Myocyte (in vitro differentiated cells): ENCODE measurements at places on chromosomes 4 and X.

- no peak for DNase-seq
Measured at GRCh38 chr4:174135530-174135929, 147.9 kb downstream of the FBXO8 start.

DNA sequence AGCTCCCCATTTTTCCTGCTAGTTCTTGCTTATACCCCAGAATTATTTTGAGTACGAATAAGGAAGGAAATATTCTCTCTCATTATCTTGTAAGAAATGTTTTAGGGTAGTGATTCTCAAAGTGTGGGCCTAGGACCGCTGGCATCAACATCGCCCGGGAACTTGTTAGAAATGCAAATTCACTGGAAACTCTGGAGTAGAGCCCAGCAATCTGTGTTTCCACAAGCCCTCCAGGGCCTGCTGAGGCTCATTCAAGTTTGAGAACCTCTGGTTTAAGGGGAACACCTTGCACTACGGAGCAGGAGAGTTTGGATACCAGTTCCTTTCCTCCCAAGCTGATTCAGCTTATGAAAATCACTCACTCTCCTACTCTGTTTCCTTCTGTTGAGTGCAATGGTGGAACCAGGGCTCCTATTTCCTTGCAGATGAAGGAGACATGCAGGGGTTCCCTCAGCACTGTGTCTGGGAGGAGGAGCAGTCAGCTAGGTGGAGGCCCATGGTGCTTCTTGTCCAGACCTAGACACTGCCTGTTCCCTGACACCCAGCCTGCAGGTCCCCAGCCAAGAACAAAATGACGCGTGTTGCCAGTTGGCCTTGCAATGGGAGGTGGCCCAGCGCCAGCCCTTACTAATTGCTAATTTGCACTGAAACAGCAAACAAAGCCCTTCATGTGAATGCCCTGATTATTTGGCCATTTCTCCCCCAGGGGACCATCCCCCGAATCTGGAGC is 68.5 kb downstream of the CYTL1 start:
- no peak for DNase-seq

DNA sequence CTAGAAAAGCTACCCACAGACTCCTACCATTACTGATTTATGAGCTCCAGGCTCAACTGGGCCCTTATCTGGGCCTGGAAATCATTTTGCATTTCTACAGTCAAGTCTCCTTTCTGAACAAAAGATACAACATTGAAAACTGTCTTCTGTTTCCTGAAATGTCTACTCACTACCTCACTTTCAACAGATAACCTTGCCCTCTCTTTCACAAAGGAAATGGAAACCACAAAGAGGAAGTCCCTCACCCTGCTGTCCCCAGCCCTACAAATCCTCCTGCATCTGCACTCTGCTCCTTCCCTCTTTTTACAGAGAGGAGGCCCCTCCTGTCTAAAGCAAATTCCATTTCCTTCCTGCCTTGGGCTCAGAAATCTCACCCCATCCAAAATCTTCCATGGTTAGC is 24.8 kb upstream of the CYBB start:
- DNase-seq = no peak

DNA sequence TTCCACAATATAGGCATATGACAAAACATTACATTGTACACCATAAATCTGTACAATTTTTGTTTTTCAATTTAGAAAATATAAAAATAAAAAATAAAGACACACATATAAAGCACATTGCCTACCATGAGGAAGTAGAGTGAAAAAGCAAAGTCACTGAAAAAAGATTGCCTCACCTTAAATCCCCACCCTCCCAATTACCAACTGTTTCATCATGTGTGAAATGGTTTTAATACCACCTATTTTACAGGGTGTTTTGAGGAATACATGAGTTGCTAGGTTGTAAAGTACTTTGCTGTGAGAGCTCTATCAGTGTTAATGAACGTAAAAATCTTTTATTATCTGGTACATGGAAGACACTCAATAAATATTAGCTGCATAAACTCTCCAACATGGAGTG is 373.6 kb upstream of the NDST3 start:
- no peak for DNase-seq
